CD8-positive, alpha-beta T cell (primary cell): ENCODE measurements at places on chromosomes 3 and 15.

DNA sequence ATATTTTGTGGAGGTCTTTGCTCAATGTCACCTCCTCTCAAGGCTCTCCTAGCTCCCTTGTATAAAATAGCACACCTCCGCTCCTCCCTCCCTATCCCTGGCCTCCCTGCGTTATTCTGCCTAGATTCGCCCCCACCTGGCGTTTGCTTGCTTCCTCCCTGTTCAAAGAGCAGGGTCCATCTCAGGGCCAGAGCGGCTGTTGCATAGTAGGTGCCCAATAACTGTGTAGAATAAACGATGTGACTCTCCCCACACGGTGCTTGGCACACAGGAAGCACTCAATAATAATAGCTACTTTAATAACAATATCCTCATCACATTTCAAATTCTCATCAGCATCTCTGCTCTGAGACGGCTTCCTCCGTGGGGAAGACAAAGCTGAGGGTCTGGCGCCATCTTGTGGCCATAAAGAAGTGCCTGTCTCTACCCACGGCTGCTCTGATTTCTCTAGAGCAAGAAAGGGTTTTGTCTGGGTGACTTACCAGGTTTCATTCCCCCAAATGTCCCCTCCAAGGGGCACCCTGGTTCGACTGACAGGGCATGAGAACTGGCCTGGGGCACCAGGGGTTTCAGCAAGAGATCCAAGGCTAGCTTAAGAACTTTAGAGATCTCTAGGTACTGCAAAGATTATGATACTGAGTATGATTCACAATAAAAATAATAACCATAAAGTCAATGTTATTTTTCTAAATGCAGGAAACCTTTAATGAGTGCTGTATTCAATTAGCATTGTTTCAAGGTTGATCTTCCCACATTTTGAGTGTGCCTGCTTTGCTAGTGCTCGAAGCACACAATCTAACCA is 16.1 kb downstream of the CD276 start:
- peak; percentile 76 for DNase-seq

GRCh38 chr15:65829130-65829764 is 37.2 kb upstream of the DENND4A start:
- no peak for DNase-seq

GRCh38 chr15:76968306-76968705 is 26.6 kb upstream of the PSTPIP1 start:
- DNase-seq = no peak

DNA sequence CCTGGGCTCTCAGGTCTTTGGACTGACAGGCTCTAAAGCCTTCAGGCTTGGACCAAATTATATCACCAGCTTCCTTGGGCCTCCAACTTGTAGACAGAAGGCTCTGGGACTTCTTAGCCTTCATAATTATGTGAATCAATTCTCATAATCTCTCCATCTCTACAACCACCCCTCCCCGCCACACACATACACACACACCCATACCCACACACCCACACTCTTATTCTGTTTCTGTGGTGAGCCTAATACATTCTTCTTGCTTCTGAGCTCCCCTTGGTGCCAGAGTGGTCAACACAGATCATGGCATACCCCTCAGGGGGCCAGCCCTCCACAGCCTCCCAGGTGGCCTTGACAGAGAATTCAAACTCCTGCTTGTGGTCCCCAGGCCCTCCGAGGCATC is 5.6 kb upstream of the NUP210 start:
- DNase-seq = no peak

DNA sequence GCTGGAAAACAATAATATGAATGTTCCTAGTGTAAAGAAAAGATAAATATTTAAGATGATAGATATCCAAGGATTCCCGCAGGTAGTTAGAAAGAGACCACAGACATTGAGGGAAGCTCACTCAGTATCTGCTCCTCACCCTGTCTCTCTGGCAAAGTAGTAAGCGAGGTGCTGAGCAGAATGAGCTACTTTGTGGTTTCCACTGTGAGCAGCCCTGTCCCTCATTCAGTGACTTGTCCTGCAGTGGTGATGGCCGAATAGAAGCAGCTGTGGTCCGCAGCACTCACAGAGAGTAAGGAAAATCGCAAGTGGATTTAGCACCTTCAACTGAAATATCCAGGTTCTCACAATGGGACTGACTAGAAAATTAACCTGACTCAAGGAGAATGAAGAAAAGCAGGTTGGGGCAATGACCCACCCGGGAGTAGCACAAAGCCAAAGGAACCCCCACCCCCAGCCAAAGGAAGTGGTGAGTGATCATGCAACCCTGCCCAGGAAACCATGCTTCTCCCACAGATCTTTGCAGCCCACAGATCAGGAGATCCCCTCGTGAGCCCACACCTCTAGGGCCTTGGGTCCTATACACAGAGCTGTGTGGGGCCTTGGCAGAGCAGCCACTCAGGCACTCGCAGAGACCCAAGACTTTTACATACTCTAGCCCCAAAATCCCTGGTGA is 21.8 kb upstream of the SLC25A38 start:
- DNase-seq = peak; percentile 35

DNA sequence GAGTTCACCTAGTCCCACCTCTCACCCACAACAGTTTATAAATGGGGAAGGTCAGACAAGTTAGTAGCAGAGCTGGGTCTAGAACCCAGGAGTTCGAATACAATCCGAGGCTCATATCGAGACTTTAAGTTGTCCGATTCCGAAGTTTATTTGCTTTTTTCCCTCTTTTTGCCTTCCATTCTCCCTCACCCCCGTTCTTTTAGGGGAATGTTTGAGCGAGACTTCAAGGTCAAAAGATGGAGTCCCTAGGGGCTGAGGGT is 7.3 kb downstream of the BCL6 start:
- DNase-seq = no peak

DNA sequence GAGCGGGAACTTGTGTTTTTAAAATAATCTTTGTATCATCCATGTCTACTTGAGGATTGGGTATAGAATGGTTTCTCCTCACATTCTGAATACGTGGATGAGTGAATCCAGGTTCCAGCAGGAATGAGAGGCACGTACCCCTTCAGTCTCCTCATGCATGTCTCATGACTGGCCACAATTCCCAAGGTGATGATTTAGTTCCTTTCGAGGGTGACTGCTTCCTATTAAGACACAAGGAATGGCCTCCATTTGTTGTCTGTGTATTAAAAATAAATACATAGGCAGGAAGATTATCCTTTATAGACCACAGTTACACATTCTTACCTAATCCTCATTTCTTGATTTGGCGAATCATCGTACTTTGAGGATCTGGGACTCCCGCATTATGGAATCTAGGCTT is 217.0 kb upstream of the LRIG1 start:
- no peak for DNase-seq
